Forelimb muscle (tissue), 1 donor: ENCODE measurements at places on chromosomes 4 and X. TPM values are rescaled to one million over a fixed set of nuclear protein-coding genes. Genes with fewer than 3 reads are reported as not detected.

Gene DKK2
- 15.9 TPM for polyA plus RNA-seq

Gene OTUD6A
- polyA plus RNA-seq: not detected

Gene CLIC2
- polyA plus RNA-seq: 3.6 TPM

Gene PF4V1
- not detected for polyA plus RNA-seq

Gene ZNF185
- polyA plus RNA-seq: 13.1 TPM

Gene INPP4B
- 36.4 TPM for polyA plus RNA-seq

Gene ERVMER34-1
- 0.38 TPM for polyA plus RNA-seq

Gene CPE
- polyA plus RNA-seq: 60.6 TPM

Gene SPANXN4
- polyA plus RNA-seq: not detected

Gene UNC5C
- polyA plus RNA-seq: 0.46 TPM

Gene MED12
- 44.2 TPM for polyA plus RNA-seq

Gene MED28
- 26.0 TPM for polyA plus RNA-seq

Gene CORIN
- polyA plus RNA-seq: 1.4 TPM

Gene UGT2B11
- polyA plus RNA-seq: not detected

Gene RAB40AL
- polyA plus RNA-seq: not detected

Gene HS6ST2
- polyA plus RNA-seq: 46.5 TPM

Gene IGSF1
- 84.6 TPM for polyA plus RNA-seq

Gene LYAR
- polyA plus RNA-seq: 15.3 TPM

Gene CDS1
- 0.28 TPM for polyA plus RNA-seq

Gene S100P
- 0.67 TPM for polyA plus RNA-seq

Gene UCP1
- polyA plus RNA-seq: not detected

Gene USO1
- polyA plus RNA-seq: 236 TPM

Gene RADX
- polyA plus RNA-seq: 2.0 TPM

Gene MAGEA2
- not detected for polyA plus RNA-seq

Gene H2BW2
- polyA plus RNA-seq: 0.40 TPM

Gene GRIA3
- polyA plus RNA-seq: 2.0 TPM

Gene SMPX
- polyA plus RNA-seq: 291 TPM

Gene LIMCH1
- polyA plus RNA-seq: 141 TPM

Gene HADH
- polyA plus RNA-seq: 103 TPM

Gene SPOCK3
- 0.86 TPM for polyA plus RNA-seq

Gene FAM13A
- polyA plus RNA-seq: 36.0 TPM

Gene TRIM2
- 19.2 TPM for polyA plus RNA-seq

Gene TDO2
- polyA plus RNA-seq: 0.16 TPM

Gene TMEM187
- polyA plus RNA-seq: 2.8 TPM

Gene L1CAM
- 1.9 TPM for polyA plus RNA-seq

Gene PABPC1L2A
- not detected for polyA plus RNA-seq

Gene ADH5
- 92.4 TPM for polyA plus RNA-seq

Gene CCDC120
- 4.2 TPM for polyA plus RNA-seq

Gene TACR3
- polyA plus RNA-seq: 7.3 TPM

Gene CYP2U1
- 4.7 TPM for polyA plus RNA-seq

Gene GPR82
- 0.06 TPM for polyA plus RNA-seq

Gene CPEB2
- polyA plus RNA-seq: 9.8 TPM

Gene TLR6
- polyA plus RNA-seq: 1.0 TPM

Gene SMAD1
- 60.0 TPM for polyA plus RNA-seq

Gene MXRA5
- polyA plus RNA-seq: 59.5 TPM

Gene CRMP1
- polyA plus RNA-seq: 19.4 TPM

Gene ADGRG2
- polyA plus RNA-seq: 5.9 TPM

Gene IL21
- not detected for polyA plus RNA-seq

Gene STPG2
- not detected for polyA plus RNA-seq

Gene ZCCHC18
- 2.5 TPM for polyA plus RNA-seq

Gene POLN
- 3.0 TPM for polyA plus RNA-seq

Gene ARR3
- 0.43 TPM for polyA plus RNA-seq

Gene HSFX3
- 1.1 TPM for polyA plus RNA-seq

Gene CT45A2
- not detected for polyA plus RNA-seq
